Activated T-cell treated with anti-CD3 and anti-CD28 coated beads, Interleukin-2, amount 50 U/mL, for 1 hour (primary cell): ENCODE measurements at places on chromosomes 12 and 14.

GRCh38 chr12:89827592-89827991 is 119.0 kb upstream of the ATP2B1 start:
- DNase-seq = no peak

DNA sequence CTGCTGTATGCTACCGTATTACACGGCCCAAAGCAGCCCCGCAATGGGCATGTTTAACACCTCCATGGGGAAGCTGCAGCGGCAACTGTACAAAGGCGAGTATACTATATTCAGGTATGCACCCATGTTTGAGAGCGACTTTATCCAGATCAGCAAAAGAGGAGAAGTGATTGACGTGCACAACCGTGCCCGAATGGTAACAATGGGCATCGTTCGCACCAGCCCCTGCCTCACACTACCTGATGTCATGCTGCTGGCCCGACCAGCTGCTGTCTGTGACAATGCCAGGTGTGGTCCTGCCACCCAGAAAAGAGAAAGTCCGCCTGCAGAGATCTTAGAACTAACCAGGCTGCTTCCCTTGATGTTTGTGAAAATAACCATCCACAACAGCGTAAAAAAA is 630 bp downstream of the GARIN6 start:
- no peak for DNase-seq

- DNase-seq = no peak
Observed at GRCh38 chr14:100056431-100056830, 8.8 kb upstream of the EVL start.

DNA sequence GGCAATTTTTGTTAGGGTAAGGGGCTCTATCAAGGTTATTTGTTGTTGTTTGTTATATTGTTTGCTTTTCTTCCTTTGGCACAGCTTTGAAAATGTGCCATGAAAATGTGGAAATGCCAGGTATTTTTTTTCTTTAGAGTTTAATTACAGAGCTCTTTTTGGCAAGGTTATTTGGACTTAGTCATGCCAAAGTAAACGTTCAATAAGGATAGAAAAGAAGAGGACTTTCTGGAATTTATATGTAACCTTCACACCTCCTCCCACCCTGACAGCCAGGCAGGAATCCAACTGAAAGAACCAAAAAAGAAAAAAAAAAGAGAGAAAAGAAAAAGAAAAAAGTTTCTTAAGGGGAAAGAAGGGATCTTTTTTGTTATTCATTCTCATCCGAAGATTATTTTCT is 217.8 kb downstream of the KITLG start:
- DNase-seq = no peak

GRCh38 chr14:67285876-67286452 is 44.7 kb downstream of the PALS1 start:
- no peak for DNase-seq

DNA sequence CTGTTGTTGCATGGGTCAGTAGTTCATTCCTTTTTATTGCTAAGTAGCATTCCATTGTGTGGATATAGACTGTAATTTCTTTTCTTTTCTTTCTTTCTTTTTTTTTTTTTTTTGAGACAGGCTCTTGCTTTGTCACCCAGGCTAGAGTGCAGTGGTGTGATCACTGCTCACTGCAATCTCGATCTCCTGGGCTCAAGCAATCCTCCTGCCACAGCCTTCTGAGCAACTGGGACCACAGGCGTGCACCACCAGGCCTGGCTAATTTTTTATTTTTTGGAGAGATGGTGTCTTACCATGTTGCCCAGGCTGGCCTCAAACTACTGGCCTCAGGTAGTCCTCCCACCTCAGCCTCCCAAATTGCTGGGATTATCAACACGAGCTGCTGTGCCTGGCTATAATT is 5.2 kb downstream of the ATP6V0A2 start:
- no peak for DNase-seq

GRCh38 chr14:68325267-68325807 is 467.5 kb downstream of the ZFP36L1 start:
- DNase-seq = no peak

DNA sequence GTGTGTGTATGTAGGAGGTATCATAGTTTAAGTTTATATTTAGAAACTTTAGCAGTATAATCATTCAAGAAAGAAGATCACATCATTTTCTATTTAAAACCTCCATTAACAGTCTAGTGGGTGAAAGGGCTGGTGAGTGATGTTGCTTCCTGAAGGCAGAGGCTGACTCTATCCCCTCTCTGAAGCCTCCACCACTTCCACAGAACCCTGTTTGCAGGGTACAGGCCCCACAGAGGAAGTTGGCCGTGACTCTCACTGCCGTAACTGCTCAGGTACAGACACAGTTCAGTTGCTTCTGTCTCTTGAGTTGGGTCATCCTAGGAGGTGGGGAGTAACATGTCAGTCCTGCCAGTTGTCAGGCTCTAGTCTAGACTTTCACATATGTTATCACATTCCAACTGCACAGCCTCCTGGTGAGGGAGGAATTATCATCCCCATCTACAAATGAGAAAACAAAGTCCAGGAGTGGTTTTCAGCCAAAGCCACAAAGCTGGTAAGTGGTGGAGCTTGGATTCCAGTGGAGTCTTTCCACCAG is 31.5 kb downstream of the CFL2 start:
- DNase-seq = no peak

GRCh38 chr12:70847871-70848270 is 72.7 kb downstream of the PTPRR start:
- DNase-seq = no peak

- DNase-seq = no peak
Observed at GRCh38 chr14:51627313-51627712, 24.4 kb upstream of the FRMD6 start.

DNA sequence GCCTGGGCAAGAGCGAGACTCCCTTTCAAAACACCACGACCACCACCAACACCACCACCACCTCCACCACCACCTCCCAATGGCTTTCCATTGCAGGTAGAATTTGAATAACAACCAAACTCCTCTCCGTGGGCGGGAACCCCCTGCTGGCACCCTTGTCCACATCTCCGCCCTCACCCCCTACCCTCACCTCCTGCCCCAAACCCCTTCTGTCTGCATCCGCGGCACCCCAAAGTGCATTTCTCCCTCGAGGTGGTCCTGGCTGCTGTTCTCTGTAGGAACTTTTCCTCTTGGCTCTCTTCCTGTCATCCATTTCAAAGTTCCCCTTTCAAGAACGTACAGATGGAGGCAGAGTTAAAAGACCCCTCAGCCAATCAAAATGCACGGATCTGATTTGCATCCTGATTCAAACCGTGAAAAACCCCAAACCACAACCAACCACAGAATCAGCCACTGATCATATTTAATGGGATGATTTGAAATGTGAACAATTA is 3.8 kb downstream of the SDSL start:
- no peak for DNase-seq

DNA sequence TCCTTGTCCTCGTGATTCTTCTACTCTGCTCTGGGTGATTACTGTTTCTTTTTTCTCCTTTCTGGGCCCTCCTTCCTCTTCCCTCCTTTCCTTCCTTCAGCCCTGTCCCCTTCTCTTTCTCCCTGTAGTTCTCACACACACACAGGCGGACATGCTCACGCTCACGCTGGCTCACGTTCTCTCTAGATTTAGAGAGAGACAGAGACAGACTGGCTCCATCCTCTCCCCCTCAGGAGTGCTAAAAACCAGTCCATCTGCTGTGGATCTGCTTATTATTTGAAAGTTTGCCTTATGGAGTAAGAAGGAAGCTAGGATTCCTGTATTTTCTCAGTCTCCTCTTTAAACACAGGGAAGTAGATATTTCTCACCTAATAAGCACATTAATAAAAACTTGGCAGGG is 48.1 kb downstream of the KCNA1 start:
- DNase-seq = no peak

- DNase-seq = no peak
Observed at GRCh38 chr12:69238589-69239351, 599 bp upstream of the CPSF6 start.

DNA sequence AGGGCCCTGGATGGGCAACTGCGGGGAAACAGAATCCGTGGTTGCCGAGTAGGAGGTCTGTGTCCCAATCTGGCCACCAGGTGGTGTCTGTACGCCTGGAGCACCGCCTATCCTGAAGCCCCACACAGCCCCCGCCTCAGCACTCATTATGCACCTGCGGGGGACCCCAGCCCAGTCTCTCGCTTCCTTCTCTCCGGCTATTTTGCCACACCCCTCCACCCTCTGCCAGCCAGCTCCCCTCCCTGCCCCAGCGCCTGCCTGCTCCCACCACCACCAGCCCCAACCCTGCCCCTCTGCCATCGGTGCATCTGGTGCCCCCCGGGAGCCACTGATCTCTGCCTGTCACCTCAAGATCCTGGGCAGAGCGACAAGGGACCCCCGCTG is 2.2 kb upstream of the NXPH4 start:
- peak; percentile 72 for DNase-seq

- no peak for DNase-seq
Observed at GRCh38 chr14:63134801-63135200, 69.4 kb upstream of the RHOJ start.

- no peak for DNase-seq
Observed at GRCh38 chr12:49933796-49934195, 16.7 kb upstream of the AQP2 start.

GRCh38 chr14:44418856-44419255 is 88.2 kb downstream of the FSCB start:
- DNase-seq = no peak

DNA sequence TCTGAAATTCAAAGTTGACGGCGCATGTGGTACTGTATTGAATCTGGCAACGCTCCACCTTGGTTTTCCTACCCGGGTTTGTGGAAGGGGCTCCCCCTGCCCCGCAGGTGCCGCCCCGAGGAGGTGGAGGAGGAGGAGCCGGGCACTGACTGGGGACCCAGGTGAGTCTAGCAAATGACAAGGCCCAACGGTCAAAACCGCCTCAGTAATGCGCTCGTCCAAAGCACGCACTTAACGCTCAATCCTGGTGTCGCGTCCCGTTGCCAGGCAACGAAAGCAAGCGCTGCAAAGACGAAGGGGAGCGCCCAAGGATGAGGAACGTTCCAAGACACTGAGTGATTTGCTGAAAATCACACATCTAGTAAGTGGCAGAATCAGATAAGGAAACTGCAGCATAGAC is 24.0 kb upstream of the CLEC4E start:
- DNase-seq = no peak

DNA sequence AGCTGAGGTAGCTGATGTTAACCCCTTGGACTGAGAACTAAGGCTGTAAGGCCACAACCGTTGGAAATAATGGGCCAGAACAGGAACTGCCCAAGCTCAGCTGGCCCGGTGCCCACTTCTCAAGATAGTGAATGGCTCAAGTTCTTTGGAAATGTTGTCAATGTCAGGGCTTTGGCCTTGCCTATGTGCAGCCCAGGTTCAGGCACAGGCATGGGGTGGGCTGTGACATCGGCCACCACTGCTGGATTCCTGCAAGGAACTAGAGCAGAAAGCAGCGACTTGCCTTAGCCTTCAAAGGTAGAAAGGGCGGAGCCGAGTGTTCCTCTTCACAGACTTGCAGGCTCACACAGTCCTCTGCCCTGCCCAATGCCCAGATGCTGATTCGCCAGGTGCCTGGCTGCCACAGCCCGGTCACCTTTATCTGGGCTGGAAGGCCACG is 291.2 kb downstream of the ZFP36L1 start:
- DNase-seq = no peak

- no peak for DNase-seq
Observed at GRCh38 chr14:74599321-74599761, 12.7 kb downstream of the LTBP2 start.
